ENCODE measurements at places on chromosomes 12 and 14.
A peak's percentile ranks its signal among the peaks of the same experiment; 100 is the strongest.

GRCh38 chr14:90330203-90331196 lies 1.2 kb downstream of the NRDE2 start:
- no peak for DNase-seq

DNA sequence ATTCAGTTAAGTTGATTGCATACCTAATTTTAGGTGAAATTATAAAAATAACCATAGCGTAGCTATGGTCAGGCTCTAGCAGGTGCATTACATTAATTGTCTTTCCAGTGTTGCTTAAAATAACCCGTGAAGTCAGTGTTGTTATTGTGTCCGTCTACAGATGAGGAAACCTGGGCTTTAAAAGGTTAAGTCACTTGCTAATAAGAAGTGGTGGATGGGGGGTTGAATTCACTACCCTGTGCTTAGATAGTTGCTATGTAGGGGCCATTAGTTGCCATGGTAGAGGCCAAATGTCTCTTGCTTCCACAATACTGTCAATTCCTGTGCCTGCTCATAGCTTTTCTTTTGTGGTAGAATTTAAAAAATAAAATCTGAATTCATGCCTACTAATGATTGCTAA lies 174.8 kb downstream of the PELI2 start:
- DNase-seq = no peak

DNA sequence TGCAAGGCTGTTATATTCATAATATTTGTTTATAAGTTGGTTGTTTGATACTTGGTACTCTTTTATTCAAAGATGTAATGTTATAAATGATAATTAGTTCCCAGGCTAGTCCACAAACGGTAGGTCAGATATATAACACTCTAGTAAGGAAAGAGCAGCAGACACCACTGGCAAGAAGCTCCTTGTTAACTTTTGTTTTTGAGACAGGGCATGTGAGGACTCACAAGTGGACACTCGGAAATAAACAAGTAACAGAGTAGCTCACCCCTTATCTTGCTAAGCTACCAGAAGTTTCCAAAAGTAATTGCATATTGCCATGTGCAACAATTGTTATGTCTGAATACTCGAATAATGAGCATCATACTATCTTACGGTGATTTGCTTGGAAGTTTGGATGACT lies 38.6 kb upstream of the YARS2 start:
- no peak for DNase-seq

GRCh38 chr14:68399971-68400370 lies 392.9 kb downstream of the ZFP36L1 start:
- DNase-seq = no peak

GRCh38 chr12:26636710-26637328 lies 196.2 kb downstream of the ITPR2 start:
- no peak for DNase-seq

DNA sequence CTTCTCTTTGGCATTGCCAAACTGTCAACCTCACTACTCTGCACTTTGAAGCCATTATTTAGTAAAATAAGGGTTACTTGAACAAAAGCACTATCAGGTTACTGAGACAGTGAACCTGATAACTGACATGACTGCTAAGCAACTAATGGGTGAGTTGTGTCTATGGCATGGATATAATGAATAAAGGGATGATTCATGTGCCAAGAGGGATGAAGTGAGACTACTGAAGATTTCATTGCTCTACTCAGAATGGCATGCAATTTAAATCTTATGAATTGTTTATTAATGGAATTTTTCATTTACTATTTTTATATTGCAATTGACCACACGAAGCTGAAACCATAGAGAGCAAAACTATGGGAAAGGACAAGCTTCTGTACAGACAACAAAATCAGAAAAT lies 74.4 kb downstream of the CEP128 start:
- no peak for DNase-seq

DNA sequence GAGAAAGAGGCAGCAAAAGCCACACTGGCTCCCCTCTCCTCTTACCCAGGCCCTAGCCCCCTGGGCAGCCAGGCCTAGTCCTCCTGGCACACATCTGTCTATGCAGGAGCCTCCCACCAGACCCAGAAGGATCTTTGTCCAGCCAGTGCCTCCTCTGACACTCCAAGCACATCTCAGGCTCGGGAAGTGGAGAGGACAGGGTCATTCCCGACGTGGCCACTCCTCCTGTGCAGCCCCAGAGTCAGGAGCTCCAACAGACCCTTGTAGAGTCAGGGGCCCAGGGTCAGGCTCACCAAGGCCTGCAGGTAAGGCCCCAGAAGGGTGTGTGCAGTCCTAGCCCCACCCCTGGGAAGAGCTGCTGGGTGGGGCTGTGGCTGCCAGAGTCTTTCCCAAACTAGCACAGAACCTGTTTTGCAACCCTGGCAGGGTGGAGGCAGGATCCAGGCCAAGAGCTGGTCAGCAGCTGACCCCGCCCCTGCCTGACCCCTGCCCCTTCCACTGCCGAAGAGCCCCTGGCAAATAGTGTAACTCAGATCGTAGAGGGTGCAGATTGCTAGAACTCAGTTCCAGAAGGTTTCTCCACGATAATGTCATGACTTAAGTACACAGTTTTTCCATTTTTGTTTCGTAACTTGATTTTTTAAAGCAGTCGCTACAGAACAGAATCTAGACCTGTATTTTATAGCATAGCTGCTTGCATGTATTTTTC lies 26.6 kb upstream of the PNMA1 start:
- peak; percentile 90 for DNase-seq

DNA sequence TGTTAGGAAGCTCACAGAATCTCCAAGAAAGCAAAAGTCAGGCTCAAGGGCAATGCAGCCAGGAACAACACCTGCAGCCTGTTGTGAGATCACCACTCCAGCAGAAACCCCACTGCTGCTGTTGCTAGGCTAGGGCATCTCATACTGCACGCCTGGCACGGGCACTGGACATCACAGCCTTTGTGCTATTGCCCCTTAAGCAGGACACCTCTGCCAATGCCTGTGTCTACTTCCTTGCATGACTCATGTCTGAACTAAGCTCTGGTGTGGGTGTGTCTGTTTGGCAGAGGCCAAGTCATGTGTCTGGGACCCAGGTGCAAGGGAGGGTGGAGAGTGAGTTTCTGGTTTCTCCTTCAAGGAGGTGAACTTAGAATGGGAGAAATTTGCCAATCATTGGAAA lies 10.0 kb upstream of the DDX47 start:
- peak; percentile 93 for DNase-seq

DNA sequence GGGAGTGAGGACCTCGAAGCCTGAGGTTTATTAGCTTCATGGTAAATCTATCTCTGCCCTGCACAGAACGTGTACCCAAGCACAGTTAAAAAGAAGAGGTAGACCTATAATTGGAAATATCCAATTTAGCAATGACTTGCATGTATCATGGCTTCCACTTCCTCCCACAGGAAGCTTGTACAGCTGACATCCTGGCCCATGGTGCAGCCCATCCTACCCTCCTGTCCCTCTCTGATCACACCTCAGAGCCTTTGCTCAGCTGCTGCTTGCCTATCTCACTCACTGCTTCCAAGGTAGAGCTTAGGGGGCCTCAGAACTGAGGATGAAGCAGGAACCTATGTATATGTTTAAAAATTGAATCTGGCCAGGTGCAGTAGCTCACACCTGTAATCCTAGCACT lies 4.3 kb upstream of the BCDIN3D start:
- DNase-seq = no peak

DNA sequence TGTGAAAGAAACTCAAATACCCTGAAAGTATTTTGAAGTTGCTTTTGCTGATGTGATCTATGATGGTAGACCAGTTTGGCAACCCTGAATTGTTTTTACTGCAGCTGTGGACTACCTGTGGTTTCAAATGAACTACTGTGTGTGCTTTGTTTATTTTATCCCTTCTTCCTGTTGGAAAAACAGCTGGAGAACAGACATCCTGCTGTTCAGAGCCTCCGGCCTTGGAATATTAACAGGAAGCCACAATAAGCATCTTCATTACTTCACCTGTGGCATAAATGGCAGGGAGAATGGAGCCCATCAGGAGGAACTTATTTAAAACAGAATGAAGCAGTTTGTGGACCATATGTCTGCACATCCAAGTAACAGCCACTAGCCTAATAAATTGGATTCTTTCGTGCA lies 104.8 kb downstream of the DUSP6 start:
- DNase-seq = peak; percentile 42

DNA sequence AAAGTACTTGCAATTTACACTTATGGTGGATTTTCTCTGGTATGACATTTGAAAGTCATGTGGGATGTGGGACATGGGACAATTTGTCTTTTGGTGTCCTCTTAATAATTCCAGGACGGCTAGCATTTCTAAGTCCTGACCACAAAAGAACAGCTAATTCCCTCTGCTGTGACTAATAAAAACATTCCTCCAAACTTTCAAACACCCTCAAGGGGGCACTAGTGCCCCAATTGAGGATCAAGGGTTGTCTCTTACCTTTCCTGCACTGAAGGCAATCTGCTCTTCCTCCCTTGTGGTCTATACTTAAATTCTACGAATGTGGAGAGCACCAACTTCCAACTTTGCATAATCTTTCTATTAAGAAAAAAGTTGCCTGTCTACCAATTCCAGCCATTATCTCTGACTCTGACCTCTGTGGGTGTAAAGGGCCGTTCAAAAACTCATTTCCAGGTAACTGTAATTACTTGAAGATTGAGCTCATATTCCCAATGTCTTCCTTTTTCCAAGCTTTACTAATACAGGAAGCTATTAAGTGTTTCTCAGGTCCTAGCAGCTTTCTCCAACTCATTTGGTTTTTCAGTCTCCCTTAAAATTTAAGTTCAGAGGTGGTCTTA lies 210.2 kb downstream of the PTPRO start:
- peak; percentile 92 for DNase-seq

DNA sequence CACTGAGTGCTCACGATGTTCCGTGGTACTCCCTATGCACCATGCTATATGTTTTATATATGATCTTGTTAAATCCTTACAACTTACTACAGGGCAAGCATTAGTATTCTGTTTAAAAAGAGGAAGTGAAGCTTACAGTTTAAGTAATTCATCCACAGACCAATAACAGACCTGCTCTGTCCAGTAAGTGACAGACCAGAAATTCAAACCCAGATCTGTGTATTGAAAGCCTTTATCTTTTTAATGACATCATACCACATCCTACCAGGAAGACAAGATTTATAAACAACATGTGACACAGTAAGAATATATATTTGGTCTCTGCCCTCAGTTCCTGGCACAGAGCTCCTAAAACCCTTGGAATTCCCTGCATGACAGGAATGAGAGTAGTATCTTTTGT lies 206.5 kb downstream of the STXBP6 start:
- no peak for DNase-seq

- no peak for DNase-seq
Measured at GRCh38 chr14:93965287-93965821, 11.0 kb downstream of the ASB2 start.

GRCh38 chr12:88493636-88494035 lies 86.6 kb downstream of the KITLG start:
- no peak for DNase-seq

GRCh38 chr12:80219345-80219744 lies 120.0 kb downstream of the OTOGL start:
- no peak for DNase-seq

DNA sequence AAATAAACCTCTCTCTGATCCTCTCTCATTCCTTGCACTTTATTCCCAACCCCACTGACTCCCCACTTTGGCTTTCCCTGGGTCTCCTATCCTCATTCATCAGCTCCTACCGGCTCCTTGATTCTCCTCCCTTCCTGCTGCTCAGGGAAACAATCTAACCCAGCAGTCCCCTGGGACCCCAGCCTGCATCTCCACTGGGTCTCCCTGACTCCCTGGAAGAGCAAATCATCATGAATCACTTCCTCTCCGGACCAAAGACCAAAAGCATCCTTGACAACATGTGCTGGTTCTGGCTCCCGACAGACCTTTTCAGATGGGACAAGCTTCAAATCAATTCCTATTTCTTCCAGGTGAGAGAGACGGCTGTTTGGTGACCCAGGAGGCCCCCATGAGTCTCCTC lies 76.6 kb downstream of the HSPB8 start:
- no peak for DNase-seq

- DNase-seq = no peak
Measured at GRCh38 chr12:54230555-54230954, 41.8 kb upstream of the SMUG1 start.

DNA sequence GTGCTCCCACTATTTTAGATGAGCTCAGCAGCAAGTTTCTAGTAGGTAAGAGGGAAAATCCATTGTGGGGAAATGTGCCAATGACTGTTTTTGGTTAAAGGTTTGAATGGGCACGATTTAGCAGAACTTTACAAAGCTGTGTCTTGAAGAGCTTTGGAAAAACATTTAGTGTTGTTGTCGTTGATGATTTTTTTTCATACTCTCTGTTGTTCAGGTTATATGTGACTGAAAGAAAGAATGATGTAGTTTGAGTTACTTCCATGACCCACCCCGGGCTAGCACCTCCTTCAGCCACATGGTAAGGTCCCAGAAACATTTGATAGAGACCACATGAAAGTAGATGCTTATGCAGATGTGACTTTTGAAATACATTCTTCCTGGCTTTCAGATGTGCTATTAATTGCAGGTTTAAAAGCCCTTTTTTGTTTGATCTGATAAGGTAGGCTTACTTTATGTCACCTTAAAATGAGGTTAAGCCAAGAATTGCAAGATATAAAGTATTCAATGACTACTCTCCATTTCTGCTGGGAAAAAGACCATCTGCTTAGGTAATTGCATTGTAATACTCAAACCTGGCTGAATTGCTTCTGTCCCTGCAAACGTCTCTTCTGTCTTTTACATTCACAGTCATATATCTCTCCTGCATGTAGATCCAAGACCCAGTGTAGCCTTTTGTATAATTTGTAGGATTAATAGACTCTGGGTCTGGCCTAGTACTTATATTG lies 250.6 kb downstream of the RGS6 start:
- DNase-seq = no peak

- DNase-seq = no peak
Measured at GRCh38 chr14:94673071-94673470, 60.9 kb downstream of the SERPINA3 start.

DNA sequence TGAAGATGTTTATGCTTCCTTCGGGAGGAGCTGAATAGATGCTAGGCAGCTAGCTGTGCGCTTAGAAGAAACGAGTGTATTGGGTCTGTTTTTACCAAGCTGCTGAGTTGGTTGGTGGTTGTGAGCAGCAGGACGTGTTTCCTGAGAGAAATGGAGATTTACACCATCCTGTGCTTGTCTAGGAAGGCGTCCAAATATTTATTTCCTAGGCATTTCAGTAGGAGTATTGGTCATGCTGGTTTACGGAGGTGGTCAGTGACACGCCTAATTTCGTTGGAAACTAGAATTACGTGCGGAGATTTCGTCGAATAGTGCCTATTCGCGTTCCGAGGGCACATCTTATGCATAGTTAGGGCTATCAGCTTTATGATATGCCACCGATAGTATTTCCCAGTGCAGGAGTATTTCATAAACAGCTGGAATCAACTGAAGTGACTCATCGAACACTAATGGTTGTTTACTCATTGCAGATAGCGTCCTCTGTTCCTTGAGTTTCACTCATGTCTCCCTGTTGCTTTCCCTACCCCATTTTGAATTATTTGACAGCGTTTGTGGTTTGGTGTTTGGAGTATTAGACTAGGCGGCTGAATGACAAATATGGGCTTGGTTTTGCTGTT lies 780 bp downstream of the TBC1D15 start:
- peak; percentile 56 for DNase-seq

- peak; percentile 92 for DNase-seq
Measured at GRCh38 chr14:104665657-104666522, 23.5 kb upstream of the INF2 start.
